Activated T-cell treated with anti-CD3 and anti-CD28 coated beads, Interleukin-2, amount 50 U/mL, for 48 hours (primary cell): ENCODE measurements at places on chromosomes 2 and 18.

DNA sequence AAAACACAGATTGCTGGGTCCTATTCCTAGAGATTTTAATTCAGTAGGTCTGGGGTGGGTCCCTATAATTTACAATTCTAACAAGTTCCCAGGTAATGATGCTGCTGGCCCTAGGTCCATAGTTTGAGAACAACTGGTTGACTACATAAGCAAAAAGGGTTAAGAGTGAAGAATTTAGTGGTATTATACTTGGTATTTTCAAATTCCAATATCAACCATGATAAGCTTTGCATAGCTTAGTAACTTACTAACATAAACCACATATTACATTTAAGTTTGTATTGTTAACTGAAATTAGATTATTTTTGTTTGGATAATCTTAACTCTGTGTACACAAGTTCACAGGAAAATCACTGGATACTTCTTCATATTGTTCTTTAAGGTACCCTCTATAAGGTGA lies 862.9 kb upstream of the ACVR2A start:
- DNase-seq, result no peak

DNA sequence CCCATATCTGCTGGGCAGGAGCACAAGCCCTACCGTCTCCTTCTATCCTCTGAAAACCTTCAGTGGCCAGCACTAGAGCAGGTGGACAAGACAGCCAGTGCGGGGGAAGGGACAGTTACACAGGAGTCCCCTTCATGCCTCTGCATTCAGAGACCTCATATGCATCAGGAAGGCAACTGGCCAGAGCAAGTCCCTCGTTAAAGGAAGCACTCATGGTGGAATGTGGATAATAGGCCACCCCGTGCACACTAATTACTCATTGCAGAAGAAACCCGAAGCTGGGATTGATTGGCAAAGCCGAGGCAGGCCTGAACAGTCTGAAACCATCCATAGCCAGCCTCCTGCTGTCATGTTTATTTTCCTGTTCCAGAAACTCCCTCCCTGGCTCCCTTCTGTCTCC lies 11.2 kb downstream of the KIAA2012 start:
- no peak for DNase-seq

DNA sequence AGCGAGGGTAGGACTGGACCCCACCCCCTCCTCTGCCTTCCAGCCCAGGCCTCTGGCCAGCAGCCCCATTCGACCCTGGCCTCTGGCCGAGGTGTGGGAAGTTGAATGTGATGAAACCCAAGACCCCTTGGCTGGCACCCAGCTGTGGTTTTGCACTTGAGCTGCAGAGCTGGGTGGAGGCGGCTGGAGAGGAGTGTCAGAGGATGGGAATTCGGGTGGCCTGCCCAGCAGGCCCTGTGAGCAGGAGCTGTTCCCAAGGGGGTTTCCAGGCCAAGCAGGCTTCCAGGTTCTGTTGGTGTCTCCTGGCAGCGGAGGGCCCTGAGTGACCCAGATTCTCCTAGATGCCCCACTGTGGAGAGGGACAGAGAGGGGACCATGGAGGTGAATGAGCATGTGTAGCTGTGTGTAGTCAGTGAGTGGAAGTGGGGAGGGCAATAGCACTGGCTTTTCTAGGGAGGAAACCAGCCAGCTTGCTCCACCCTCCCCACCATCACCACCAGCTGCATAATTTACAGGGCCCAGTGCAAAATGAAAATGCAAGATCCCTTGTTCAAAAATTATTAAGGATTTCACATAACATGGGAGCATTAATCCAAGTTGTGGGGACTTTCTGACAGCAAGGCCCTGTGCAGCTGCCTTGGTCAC lies 172.2 kb upstream of the HAAO start:
- DNase-seq, result no peak

DNA sequence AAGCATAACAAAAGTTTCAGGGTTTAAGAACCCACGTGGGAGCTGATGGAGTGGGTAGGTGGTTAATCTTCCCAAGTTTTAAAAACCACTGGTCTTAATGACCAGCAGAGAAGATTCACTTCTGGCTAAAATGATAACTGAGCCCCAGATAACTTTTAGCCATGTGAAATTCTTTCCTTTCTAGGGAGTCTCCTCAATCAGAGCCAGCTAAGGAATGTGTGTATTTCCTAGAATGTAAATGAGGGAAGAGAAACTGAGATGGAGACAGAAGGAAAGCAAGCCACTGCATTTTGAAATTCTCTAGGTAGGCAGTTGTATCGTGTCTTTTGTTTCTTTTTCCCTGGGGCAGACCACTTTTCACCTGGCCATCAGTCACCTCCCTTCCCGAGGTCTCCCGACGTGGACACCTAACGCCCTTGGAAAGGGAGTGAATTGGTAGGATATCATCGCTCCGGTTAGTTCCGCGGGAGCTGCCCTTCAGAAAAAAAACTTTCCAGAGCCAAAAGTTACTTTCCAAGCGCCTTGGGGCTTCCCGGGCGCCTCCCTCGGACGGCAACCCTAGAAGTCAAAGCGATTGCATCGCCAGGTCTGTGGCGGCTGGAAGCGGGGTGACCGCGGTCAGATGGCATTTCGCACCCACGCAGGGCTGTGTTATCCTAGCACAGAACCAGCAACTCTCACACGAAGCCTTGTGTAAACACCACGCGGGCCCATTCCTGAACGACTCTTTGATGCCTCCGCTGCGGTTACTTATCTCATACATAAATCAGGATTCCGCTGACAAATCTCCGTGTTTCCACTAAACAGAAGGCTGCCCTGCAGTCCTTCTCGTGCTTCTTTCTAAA lies 1.3 kb downstream of the COLEC12 start:
- DNase-seq, result no peak

GRCh38 chr2:56170988-56171387 lies 12.8 kb upstream of the CCDC85A start:
- DNase-seq, result no peak

DNA sequence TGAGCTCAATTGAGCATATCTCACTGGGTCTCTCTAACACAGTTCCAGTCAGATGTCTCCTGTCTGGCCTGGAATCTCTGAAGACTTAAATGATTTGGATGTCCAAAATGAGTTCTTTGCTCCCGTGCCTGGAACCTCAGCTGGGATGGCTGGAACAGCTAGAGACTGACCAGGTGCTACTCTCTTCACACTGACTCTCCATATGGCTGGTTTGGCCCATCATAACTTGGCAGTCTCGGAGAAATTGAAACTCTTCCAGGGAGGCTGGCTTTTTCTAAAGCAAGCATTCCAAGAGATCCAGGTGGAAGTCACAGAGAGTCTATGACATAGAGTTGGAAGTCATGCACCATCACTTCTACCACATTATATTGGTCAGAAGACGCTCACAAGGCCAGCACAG lies 129.6 kb upstream of the NOL4 start:
- DNase-seq, result no peak

- DNase-seq, result no peak
These were observed 47.9 kb downstream of the CACNB4 start for GRCh38 chr2:152050915-152051314.

DNA sequence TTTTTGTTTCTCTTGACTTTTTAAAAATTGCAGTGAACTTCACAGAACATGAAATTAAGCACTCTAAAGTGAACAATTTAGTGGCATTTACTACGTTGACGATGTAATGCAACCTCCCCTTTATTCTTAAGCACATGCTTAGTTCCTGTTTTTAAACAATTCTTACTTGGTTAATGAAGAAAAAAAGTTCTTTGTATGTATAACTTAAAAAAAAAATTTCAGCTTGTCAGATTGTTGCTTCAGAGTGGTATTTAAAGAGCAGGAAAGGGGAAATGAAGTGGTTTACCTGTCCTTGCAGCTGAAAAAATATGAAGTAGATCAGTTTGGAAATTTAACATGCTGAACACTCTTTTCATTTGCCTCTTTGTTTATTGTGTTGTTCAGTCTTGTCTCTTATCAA lies 95.7 kb upstream of the RASGRP3 start:
- no peak for DNase-seq

DNA sequence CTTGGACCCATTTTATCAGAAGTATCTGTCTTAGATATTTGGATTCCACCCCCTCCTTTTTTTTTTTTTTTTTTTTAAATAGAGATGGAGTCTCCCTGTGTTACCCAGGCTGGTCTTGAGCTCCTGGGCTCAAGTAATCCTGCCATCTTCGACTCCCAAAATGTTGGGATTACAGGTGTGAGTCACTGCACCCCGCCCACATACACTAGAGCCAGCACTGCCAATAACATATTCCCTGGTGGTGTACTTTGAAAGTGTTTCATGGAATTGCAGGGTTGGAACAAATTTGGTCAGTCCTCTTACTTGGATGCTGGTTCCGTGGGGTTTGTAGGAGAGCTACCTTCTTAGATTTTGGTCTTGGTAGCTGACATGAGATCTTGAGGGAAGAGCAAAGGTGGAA lies 15.0 kb downstream of the PDCL3 start:
- DNase-seq, result no peak

- DNase-seq, result no peak
These were observed 149.9 kb downstream of the SETBP1 start for GRCh38 chr18:44830581-44830980.

DNA sequence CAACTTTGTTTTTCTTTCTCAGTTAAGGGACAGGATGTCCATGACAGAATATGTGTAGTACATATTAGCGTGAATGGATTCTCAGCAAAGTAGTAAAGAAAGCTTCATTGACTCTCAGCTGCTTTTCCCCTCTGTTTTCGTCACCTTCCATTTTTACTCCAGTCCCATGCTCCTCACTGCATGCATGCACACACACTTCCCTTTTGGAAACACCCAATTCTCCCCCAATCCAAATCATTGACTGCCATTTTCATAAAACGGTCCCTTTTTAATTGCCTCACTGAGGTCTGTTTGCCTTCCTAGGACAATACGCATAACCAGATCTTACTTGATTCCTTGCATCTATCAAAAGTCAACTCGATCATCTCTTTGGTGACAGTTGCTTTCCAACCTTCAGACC lies 287.5 kb upstream of the PARD3B start:
- DNase-seq, result no peak

- no peak for DNase-seq
These were observed 207.0 kb downstream of the ZNF407 start for GRCh38 chr18:74804677-74805076.

- no peak for DNase-seq
These were observed 43.3 kb downstream of the ZNF532 start for GRCh38 chr18:58908006-58908405.

DNA sequence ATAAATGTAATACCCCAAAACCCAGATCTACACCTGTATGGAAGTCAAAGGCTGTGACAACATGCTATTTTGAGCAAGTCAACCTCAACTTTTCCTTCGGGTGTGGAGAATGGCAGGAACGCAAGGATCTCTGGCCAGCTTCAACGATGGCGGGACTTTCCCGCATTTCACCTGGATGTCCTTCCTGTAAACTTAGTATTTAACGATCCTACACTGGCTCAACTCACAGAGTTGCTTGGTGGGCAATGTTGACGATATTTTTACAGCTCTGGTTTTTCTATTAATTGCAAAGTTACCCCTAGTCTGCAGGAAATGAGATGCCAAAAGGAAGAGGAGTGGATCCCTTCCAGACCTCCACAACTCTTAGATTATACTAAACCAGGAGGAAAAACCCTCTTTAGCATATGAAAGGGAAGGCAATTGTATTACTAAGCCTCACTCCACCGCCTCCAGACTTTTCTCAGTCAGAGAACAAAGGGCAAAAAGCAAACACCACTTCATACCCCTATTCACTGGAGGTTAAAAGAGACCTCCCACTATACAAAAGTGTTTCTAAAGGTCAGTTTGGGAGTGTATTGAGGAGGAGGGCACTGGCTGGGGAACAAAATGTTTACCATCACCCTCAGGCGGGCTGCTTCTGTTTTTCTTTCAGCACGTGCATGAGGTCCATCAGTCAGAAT lies 56.5 kb upstream of the ACVR1 start:
- DNase-seq, result no peak

DNA sequence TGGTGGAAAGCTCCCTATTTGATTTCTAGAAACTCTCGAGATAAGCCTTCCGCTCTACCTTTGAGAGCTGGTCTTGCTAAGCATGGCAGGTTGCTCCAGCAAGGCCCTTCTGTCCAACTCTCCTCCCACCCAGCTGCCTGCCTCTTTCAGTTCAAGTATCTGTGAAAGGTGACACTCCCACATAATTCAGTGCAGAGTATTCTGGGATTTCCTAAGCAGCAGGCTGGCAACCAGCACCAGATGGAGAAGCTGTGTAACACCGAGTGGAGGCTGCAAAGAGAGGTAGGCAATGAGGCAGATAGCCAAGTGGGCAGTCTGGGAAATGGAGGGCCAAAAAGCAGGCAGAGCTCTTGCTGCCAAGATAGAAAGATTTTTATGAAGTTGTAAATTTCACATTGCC lies 88.4 kb upstream of the CAVIN2 start:
- no peak for DNase-seq

GRCh38 chr18:36504928-36505327 lies 207.4 kb downstream of the FHOD3 start:
- no peak for DNase-seq
